ENCODE measurements at places on chromosomes 1 and 21.

DNA sequence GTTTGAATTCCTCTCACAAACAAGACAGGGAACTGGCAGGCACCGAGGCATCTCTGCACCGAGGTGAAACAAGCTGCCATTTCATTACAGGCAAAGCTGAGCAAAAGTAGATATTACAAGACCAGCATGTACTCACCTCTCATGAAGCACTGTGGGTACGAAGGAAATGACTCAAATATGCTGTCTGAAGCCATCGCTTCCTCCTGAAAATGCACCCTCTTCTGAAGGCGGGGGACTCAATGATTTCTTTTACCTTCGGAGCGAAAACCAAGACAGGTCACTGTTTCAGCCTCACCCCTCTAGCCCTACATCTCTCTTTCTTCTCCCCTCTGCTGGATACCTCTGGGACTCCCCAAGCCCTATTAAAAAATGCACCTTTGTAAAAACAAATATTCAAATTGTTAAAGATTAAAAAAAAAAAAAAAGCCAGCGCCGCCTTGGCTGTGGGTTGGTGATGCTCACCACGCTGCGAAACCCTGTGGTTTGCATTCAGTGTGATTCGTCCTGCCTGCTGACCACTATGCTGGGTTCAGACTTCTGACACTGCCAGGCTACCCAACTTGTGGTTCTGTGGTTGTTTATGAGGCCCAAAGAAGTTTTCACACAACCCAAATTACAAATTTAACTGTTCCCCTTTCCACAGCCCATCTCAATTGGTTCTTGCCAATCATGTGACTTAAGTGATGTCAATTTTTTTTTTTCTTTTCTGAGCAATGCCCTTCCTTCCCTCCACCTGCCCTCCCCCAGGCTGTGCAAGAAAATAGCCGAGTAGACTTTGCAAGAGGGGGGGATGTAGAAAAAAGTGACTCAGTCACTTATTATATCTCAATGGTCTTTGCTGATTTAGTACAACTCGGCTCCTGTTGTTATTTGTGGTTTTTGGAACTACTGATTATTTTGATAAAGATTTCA lies at the start of gene RUNX1:
Gene RUNX1 (minus strand): TSS at position 597 of the 912 bp plus-strand sequence.
- DNase-seq = peak; percentile 74

GRCh38 chr21:24163539-24163938 lies 1443.7 kb downstream of the MRPL39 start:
- DNase-seq = no peak

DNA sequence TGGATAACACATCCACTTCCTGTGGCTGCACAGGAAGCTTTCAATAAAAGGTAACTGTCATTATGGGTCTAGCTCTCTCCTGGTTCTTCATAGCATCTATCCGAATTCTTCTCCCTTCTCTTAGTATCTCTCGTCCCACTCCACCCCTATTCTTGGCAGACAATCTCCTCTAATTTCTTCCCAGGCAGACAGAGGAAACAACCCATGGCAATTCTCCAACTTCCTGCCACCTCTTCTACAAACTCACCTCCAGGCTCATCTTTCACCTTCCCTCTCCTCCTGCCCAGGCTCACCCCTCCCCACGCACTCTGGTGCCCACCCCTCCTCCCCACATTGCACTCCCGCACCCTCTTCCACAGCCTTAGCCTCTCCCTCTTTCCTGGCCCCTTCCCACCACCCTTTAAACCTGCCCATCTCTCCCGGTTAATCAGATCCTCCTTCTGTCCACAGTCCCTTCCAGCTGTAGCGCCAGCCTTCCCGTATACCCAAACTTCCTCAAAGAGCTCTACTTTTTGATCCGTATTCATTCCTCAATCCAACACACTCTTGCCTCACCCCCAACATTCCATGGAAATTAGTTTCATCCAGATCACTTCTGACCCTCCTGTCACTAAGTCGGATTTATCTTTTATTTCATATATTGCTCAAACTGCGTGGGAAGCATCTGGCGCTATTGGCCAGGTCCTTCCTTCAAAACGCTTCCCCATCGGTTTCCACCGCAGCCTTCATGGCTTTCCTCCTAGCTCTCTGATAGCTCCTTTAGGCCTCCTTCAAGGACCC lies 25.9 kb downstream of the SHISA4 start:
- no peak for DNase-seq

DNA sequence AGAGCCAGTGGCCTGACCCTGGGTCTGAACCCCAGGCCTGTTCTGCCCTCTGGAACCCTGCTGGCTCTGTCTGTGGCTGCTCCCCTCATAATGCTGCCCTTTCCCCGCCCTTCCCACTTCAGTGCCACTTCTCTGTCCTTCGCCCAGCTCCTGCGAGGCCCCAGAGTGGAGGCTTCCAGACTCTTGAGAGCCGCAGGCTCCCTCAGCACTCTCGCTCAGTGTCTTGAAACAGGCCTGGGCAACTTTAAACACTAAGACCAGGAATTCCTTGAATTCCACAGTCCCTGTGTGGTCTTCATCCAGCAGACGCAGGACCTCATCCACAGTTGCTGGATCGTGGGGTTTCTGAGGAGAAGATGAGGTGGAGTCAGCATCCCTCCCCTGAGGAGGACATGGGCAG lies 3.5 kb downstream of the CRNN start:
- DNase-seq = no peak

DNA sequence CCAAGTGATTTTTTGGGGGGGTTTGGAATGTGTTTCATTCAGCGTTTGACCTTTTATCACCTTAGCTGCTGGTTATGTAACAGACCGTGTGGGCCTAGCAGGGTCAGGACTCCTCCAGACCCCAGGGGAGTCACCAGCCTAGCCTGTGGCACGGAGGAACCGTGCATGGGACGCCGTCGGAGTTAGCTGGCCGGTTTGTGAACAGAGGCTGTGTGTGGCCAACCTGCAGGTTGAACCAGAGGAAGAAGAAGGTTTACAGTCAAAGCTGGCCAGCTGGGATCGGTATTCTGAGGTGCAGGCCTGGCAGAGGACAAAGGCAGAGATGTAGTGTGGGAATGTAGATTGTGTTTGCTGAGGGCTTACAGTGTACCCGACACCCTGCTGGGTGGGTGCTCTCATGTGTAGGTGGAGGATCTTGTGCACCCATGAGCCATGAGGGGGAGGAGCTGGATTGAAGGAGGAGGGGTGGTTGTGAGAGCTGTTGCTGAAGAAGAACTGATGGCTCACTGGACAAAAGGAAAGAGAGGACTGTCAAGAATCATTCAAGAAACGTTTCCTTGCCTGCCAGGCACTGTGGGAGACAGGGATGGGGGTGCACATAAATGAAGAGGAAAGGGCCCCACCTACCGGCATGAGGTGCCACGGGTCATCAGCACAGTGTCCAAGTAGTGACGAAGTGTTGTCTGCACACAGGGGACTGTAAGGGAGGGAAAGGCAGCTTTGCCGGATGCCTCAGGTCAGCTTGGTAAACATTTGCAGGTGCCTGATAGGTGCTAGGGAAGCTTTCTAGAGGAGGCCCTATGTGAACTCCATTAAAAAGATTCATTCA lies 40.0 kb upstream of the PWP2 start:
- no peak for DNase-seq

GRCh38 chr1:163085904-163086268 lies 16.7 kb downstream of the RGS4 start:
- DNase-seq = no peak

GRCh38 chr1:161177112-161177935 lies at the start of gene B4GALT3:
TSS of gene B4GALT3 (minus strand) at chr1:161177507. CDS start at chr1:161176060, 1,447 bp downstream.
- peak; percentile 99 for DNase-seq

DNA sequence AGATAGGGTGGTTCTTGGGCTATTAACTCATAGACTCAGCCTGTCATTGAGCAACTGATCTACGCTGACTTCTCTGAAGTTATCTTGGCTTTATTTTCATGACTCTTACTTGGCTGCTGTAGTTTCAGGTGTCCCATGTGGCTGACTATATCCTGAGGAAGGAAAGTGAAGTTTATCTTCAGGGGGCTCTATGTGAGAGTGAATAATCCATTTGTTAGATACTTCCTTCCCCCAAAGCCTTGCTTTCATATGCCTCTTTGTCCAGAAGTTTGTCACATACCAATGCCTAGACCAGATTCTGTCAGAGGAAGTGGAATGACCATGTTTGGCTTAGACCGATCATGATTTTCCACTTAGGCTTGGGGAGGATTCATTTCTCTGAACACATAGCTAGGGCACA lies 27.9 kb upstream of the C1orf87 start:
- DNase-seq = no peak

DNA sequence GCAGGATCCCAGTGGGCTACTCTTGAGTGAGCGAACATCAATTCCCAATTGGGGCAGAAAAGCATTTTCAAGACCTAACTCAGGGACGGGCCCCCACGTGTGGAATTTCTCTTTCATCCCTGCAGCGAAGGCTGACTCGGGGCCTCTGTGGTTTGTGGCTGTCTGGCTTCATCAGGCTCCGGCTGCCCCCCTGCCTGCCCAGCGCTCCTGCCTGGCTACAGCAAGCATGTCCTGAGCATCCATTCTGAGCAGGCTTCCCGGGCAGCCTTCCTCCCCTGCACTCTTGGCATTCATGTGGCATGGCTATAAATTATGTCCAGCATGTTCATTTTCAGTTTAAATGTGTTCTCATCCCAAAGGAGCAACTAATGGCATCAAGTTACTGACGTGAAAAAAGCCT lies 588.1 kb downstream of the KIF26B start:
- no peak for DNase-seq

DNA sequence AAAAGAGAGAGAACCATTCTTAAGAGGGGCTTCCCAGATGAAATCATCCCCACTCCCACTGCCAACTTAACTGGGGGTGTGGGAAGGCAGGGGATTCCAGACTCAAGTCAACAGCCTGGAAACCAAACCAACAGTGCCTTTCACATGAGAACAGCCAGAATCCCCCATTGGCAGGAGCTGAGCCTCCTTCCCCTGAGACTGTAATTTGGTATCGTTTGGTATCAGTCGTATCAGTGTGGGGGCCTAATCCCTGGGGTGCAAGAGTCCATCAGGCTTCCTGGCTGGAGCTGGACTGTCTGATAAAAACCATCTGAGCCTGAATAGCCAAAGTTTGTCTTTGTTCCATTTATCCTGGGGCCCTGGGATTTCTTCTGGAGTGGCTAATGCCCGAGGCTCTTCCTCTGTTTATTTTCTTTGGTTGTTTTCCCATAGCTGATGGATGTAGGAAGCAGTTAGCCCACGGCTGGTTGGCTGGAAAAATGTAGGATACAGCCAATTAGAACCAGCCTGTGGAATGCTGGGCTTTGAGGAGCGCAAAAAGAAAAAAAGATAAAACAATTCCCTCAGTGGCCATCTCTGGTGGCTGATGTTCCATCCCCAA lies 84.6 kb downstream of the LAMC2 start:
- DNase-seq = no peak

DNA sequence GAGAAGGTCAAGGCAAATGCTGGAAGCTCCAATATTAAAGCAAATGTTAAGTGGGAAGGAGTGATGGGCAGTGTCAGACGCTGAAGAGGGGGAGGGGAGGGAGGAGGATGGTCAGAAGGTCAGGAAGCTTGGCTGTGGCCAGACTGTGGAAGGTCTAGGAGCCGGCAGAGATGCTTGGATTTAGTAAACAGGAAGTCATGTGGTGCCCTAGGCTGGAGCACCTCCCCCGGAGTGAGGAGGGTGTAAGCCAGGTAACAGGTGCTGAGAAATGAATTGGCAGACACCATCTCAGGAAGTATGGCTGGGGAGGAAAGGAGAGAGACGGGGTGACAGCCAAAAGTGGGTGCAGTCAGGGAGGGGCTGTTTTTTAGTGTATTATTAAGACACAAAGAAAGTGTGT lies 17.7 kb downstream of the CSMD2 start:
- DNase-seq = no peak

GRCh38 chr1:3521426-3521825 lies 67.0 kb downstream of the ARHGEF16 start:
- DNase-seq = no peak

GRCh38 chr1:118989878-118990378 lies 1.8 kb upstream of the TBX15 start:
- no peak for DNase-seq

GRCh38 chr1:63645317-63645716 lies 52.1 kb downstream of the PGM1 start:
- no peak for DNase-seq

GRCh38 chr1:115988953-115989352 lies 12.6 kb downstream of the SLC22A15 start:
- no peak for DNase-seq

DNA sequence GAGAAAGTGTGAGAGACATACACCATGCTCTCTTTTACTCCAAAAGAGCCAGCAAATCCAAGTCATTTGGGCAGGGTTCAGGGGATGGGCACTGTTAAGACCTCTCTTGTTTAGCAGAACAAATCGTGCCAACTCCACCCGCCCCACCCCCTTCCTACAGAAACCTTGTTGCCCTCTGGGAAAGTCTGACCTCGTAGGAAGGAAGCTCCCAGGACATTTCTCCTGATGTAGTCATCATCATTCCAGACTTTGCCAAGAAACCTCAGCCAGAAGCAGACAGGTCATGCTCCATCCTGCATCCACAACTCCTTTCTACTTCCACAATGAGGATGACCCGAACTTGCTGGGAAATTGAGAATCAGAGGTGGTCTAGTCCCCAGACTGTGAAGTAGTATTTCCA lies 57.7 kb downstream of the UBE2T start:
- DNase-seq = no peak

DNA sequence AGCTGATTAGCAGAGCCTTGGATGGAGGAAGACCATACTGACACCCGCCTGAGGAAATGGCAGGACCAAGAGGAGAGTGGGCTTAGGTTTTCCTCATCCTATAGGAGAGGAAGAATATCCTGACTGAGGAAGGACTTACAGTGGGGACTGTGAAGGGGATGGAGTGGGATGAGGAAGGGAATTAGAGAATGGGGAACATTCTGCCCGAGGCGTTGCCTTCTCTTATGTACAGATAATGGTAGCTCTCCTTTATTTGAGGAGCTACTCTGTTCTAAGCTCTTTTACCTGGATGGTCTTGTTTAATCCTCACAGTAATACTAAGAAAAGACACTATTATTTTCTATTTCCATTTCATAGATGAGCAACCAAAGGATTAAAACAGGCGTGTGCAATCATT lies 56.0 kb downstream of the OLFML3 start:
- DNase-seq = no peak

GRCh38 chr1:167484726-167485502 lies 33.4 kb downstream of the CD247 start:
- DNase-seq = peak; percentile 33

- DNase-seq = no peak
Observed at GRCh38 chr1:209103092-209103491, 480.4 kb upstream of the CAMK1G start.

GRCh38 chr1:93442008-93442666 lies 5.8 kb upstream of the FNBP1L start:
- no peak for DNase-seq

Measured in activated T-cell treated with anti-CD3 and anti-CD28 coated beads, Interleukin-2, amount 50 U/mL, for 1 hour (primary cell).